AG08396 (cell line): ENCODE measurements at places on chromosomes 6 and 20.

DNA sequence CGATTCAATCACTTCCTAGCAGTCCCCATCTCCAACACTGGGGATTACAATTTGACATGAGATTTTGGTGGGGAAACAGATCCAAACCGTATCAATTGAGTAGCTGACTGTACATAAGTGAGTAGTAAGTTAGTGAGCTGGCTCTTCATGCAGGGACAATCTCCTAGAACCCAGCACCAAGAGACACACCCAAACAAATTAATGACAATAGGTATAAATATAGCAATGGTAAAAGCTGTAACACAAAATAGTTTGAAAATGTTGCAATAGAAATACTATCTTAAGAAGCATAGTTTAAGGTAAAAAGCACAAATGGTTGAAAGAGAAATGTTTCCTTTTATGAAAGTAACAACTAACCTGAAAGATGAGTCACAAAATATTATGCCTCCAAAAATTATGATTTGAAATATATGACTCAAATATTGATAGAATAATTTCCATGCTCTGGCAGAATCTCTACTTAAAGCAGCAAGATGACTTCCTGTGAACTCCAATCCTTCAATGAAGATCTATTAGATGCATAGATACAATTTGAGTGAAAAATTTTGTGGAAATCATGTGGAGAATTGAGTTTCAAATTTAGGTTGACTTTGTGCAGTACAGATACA lies 5.4 kb upstream of the SIRPB1 start:
- DNase-seq: peak; percentile 0

GRCh38 chr6:127637830-127638409 lies 60.9 kb downstream of the C6orf58 start:
- DNase-seq: no peak

- DNase-seq: no peak
Observed at GRCh38 chr6:47056832-47057231, 14.7 kb upstream of the ADGRF1 start.

DNA sequence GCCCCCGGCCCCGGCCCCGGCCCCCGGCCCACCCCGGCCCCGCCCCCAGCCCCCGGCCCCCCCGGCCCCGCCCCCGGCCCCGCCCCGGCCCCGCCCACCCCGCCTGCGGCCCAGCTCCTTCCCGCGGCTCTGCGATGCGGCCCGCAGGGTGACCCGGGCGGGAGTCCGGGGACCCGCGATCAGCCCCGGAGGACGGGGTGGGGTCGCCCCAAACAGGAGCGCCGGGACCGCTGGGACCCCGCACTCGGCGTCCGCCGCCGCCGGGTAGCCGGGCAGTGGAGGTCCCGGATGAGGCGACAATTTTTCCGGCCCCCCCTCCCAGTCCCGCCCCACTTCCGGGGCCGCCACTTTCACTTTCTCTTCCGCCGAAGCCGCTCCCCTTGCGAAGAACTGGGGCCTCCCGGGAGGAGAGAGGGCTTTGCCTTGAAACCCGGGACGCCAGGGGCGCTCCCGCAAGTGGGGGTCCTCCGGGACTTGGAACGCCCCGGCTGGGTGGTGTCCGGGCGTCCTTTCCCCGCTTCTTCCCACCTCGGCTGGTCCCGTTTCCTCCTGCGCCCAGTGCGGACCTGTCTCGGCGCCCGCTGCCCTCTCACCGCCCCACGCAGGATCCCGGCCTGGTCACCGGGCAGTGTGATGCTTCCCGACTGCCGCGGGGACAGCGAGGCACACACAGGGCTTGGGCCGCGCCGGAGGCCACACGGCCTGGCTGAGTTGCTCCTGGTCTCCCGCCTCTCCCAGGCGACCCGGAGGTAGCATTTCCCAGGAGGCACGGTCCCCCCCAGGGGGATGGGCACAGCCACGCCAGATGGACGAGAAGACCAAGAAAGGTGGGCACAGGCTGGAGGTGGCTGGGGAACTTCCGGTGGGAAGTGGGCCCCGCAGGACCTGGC lies at the start of gene RBCK1:
Gene RBCK1, plus strand, starts transcription at position 347 of the 890 bp plus-strand sequence. Its CDS starts 459 bp downstream, at position 806.
- DNase-seq: peak; percentile 98

DNA sequence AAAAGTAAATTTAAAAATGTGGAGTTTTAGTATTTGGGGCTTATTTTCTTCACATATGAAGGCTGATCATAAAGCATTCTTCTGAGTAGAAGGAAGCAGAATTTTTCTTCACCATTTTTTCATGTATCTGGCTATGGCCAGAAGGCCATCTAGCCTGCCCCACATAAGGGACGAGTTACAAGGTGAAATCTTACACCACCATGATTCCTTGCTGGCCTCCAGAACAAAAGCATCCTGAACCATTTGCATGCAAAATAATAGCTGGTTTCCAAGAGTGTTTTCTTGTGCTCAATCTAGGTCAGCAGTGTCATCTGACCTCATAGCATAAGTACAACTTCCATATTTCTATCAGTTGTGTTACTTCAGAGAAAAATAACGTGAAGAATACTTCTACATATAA lies 93.1 kb downstream of the BMP5 start:
- DNase-seq: no peak

- DNase-seq: no peak
Observed at GRCh38 chr20:44629542-44629941, 22.0 kb downstream of the ADA start.

- DNase-seq: peak; percentile 79
Observed at GRCh38 chr6:157235600-157236039, 87.7 kb downstream of the TMEM242 start.

DNA sequence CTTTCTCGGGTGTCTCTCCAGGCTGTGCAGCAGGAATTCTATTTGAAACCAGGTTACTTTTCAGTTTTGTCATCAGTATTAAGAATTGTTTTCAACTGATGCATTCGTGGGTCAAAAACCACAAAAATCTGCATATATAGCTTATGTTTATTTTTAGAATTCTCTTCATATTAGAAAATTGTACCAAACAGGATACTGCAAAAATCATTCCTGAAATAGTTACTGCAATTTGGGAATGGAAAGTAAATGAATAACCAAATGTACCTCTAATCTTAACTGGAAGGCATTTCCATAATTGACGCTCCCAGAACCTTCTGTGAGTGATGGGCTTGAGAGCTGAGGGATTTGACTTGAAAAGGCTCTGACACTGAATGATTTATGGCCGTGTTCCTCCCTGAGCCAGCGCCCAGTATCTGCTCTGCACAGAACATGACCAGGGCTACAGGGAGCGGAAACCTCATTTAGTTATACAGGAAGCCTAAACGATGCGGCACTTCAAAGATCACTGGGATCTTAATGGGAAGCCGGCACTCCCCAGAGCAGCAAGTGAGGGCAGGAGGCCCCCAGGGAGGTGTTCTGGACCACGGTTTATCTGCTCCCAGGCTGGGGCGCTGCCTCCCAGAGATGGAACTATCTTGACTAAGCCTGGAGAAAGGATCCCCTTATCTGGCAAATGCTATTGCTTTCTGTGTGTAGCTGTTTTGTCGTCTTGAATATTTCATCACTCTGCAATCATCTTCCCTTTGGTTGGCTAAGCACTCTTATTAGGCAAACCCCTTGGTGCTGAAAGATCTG lies 446.0 kb downstream of the QKI start:
- peak; percentile 63 for DNase-seq

- no peak for DNase-seq
Observed at GRCh38 chr6:45326698-45327417, 1.3 kb upstream of the RUNX2 start.

GRCh38 chr6:25497383-25498040 lies 154.5 kb upstream of the SCGN start:
- no peak for DNase-seq

- no peak for DNase-seq
Observed at GRCh38 chr6:162056745-162057144, 670.8 kb downstream of the PRKN start.

GRCh38 chr6:142851601-142852000 lies 93.4 kb downstream of the HIVEP2 start:
- no peak for DNase-seq

- peak; percentile 53 for DNase-seq
Observed at GRCh38 chr6:137218473-137218916, 690 bp downstream of the IFNGR1 start.

DNA sequence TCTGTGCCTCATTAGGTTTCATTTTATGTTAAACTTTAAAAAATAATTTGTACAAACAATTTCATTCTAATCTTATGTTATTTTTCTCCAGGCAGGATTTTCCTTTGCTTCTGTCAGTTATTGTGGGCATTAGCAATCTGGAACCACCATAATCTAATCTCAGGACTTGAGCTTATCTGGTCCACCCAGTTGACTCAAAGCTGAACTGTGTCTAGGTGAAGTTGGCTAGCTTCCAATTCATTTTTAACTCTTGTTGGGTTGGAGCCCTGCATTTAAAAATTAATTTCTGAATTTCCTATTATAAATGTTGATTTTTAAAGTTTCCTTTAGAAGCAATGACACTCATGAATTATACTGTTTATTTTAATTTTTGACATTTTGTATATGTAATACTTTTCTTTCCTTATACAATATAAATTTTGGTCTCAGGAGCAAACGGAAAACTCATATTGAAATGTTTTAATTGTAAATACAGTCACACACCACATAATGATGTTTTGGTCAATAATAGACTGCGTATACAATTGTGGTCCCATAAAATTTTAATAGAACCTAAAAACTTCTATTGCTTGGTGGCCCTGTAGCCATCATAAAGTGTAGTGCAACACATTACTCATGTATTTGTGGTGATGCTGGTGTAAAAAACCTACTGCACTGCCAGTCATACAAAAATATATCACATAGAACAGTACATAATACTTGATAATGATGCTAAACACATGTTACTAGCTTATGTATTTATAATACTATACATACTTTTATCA lies 121.3 kb downstream of the CLVS2 start:
- DNase-seq: no peak

- no peak for DNase-seq
Observed at GRCh38 chr6:105884011-105884410, 202.1 kb upstream of the PRDM1 start.

GRCh38 chr6:156378853-156379252 lies 398.3 kb upstream of the ARID1B start:
- no peak for DNase-seq

DNA sequence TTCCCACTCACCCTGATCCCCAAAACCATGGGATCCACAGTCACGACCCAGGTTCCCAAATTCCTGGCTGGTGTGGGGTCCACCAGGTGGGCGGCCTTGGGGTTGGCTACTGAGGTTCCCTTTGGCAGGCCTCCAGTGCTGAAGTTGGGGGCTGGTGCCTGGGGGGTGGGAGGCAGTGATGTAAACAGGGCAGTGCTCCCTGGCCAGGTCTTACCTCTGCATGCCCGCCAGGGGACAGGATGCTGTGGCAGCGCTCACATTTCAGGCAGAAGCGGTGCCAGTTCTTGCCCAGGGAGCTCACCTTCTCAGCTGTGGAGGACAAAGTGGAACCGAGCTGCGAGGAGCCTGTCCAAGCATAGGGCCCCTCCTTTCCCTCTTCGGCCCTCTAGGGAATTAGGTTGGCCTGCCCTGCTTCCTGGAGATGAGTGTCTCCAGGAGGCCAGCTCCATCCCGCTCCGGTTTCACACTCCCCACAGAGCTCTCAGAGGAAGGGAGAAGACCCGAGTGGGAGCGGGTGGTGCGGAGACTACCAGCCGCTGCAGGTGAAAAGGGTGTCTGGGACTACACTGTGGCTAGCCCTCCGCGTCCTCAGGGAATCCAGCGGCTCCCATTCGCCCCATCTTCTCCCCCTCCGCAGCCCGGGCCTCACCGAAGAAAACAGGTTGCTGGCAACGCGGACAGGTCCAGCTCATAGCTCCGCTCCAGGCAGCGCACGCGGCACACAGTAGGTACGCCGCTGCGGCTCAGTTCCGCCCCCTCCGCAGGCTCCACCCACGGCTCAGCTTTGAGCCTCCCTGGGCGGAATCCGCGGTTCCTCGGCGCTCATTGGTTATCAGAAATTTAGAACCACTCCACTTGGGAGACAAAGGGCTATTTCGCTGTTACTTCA lies at the start of gene CRIP3:
Gene CRIP3, minus strand, starts transcription at position 726 of the 889 bp plus-strand sequence. Its CDS starts 34 bp downstream, at position 692.
- DNase-seq: peak; percentile 14

GRCh38 chr6:131038597-131039344 lies 24.3 kb downstream of the EPB41L2 start:
- peak; percentile 7 for DNase-seq

DNA sequence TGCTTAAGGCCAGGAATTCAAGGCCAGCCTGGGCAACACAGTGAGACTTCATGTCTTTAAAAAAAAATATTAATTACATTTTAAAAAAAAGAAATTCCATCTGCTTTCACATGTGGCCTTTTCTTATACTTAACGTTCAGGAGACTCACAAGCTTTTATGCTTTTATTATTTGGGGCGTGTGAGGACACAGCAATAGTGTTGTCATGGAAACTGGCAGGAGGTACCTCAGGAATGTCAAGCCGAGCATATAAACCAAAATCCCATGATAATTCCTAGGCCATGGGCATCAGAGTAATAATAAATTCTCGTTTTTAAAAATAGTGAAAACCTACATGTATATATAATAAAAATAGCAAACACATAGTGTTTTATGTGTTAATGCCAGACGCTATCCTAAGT lies 89.8 kb downstream of the IYD start:
- DNase-seq: no peak

- DNase-seq: no peak
Observed at GRCh38 chr20:1130847-1131246, 12.4 kb downstream of the PSMF1 start.

GRCh38 chr6:146408583-146408982 lies 135.1 kb upstream of the RAB32 start:
- DNase-seq: no peak

DNA sequence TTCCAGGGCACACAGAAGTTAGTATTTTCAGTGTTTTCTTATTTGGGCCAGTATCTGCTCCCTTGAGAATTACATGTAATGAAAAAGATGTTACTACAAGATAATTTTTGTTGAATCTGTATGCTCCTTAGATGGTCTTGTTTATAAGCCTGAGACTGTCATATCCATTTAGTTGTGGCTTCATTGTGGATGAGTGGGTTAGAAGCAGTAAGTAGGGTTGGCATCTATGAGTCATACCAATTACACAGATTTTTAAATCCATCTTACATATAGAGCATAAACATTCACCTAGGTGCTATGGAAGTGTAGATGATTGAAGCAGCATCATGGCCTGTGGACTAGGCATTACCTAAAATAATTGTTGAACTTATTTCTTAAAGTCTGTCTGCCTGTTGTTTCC lies 13.5 kb upstream of the BAG2 start:
- DNase-seq: no peak

GRCh38 chr6:12271594-12271993 lies 18.6 kb upstream of the EDN1 start:
- no peak for DNase-seq

DNA sequence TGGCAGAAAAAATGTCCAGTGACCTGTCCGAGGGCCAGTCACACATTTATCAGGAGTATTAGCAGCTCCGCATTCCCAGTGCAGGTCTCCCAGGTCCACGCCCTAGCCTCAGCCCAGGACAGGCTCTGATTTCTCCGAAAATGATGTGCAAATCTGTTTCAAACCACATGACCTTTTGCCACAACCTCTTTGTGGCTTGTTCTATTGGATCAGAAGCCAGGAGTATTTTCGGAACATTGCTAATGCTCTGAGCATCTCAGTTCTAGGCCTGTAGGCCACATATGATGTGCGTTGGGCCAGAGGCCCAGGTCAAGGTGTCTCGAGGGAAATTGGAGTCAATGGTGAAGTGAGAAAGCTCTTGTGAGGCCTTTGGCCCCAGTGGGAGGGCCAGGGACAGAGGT lies 40.4 kb downstream of the SNX5 start:
- no peak for DNase-seq

GRCh38 chr6:56814308-56814707 lies 140.6 kb upstream of the BEND6 start:
- no peak for DNase-seq
